ENCODE measurements at places on chromosomes 2 and 18.

- DNase-seq, result no peak
Observed at GRCh38 chr2:1561259-1561658, 148.0 kb downstream of the TPO start.

GRCh38 chr2:97849881-97850528, 136.6 kb downstream of the ZAP70 start:
- no peak for DNase-seq

GRCh38 chr2:238345297-238345968, 25.1 kb downstream of the TRAF3IP1 start:
- DNase-seq, result no peak

DNA sequence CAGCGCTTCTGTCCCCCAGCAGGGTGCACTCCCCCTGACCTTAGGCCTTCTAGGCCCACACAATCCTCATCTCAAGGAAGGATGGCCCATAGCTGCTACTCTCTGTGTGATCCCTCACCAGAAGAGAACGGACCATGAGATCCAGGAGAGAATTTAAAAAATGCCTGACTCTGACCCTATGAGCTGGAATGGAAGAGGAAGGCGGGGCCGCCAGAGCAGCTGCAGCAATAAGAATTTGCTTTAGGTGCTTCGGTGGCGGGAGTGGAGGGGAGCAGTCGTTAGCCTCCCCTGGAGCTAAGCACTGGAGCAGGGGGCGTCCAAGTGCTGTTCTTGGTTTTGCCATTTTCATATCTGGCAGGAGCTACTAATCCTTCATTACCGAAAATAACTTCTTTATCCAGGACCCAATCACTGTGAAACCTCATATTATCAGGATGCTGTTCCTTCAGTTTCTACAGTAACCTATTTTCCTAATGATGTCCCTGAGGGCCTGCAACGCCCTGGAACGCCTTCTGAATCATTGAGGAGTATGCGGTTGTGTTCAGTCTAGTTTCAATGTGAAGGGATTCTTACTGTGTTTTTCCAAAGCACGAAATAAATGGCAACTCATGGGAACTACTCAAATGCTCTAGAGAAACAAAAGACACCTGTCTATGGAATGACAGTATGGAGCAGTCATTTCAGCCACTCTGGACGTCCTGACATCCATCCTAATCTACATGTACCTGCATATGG, 105.1 kb upstream of the SIX2 start:
- no peak for DNase-seq

DNA sequence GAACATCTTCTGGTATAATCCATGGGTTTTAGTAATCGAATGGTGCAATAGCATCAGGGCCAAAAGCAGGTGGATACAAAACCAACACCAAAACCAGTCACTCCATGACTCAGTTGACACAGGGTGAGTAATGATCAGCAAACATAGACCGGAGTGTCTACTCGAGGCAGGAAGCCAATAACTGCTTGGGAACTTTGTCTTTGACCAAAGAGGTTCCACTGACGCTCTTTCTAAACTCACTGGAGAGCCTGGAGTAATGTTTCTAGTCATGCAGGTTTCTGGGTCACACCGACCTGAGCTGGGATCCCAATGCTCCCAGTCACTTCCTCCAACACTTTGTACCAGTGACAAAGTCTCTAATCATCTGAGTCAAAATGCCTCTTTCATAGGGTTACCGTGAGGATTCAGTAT, 30.9 kb downstream of the MREG start:
- DNase-seq, result peak; percentile 83

DNA sequence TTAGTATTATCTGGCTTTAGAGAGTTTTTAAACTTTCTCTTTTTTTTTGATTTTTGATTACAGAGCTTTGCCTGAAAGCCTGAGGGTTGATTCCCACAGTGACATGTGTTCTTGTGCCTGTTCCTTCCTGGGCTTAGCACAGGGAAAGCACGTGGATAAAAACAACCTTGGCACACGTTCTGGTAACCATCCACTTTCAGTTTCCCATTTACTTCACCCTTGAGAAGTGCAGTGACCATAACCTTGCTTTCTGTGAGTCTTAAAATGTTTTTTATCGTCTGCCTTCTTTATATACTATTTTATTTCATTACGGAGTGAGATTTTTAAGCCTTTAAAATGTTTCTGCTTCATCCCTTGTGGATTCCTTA, 11.5 kb downstream of the CD226 start:
- no peak for DNase-seq

DNA sequence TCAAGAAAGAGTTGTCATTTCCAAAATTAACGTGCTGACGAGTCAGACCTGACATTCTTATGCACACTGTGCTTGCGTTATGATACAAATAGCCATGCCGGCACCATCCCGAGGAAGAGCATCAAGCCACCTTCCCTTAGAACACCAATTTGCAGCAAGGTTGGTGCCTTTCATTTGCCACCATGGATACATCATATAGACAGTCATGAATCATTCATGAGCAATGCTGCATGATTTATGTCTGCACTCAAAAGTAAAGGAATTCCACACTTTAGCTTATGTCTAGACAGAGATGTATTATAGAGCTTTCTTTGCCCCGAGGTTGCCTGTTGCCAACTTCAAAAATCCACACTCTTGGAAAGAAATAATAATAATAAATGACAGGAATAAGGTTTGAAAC, 166.9 kb downstream of the VWC2L start:
- no peak for DNase-seq

DNA sequence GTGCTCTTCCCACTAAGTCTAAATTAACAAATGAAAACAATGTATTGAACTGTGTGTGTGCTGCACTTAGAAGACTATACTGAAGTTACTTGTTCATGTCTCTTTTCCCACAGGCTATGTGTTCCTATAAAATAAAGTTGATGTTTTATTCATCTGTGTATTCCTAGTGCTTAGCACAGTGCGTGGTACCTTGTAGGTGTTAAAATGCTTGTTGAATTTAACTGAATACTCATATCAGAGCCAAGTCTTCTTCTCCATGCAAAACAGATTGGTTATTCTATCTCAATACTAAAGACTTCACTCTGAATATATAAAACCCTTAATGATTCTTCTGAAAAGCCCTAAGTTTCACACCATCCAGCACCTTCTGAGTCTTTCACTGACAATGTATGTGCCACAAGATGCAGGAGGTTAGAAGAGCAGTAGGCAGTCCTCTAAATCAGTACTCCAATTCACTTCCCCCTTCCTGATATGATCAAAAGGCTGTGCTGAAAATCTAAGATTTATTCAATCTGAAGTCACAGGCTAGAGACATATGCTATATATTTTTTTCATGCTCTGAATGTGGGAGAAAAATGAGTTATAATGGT, 231.7 kb upstream of the CCDC150 start:
- no peak for DNase-seq

DNA sequence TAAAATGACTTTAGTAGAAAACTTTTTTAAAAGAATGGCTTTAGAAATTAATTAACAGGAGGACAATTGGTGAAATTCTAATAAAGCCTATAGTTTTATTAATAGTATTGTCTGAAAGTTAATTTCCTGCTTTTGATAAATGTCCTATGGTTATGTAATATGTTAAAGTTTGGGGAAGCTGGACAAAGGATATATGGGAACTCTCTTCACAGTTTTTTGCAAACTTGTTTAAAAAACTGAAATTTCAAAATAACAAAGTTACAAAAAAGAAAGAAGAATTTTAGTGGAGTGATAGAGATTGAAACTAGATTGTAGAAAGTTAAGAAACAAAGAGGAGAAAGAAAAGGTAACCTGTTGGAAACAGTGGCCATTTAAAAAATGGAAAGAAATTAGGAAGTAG, 67.3 kb downstream of the SEMA4F start:
- no peak for DNase-seq

GRCh38 chr2:73762571-73762970, 17.3 kb downstream of the DUSP11 start:
- DNase-seq, result no peak

- peak; percentile 36 for DNase-seq
Observed at GRCh38 chr2:113124181-113124961, 3.0 kb upstream of the IL1RN start.

DNA sequence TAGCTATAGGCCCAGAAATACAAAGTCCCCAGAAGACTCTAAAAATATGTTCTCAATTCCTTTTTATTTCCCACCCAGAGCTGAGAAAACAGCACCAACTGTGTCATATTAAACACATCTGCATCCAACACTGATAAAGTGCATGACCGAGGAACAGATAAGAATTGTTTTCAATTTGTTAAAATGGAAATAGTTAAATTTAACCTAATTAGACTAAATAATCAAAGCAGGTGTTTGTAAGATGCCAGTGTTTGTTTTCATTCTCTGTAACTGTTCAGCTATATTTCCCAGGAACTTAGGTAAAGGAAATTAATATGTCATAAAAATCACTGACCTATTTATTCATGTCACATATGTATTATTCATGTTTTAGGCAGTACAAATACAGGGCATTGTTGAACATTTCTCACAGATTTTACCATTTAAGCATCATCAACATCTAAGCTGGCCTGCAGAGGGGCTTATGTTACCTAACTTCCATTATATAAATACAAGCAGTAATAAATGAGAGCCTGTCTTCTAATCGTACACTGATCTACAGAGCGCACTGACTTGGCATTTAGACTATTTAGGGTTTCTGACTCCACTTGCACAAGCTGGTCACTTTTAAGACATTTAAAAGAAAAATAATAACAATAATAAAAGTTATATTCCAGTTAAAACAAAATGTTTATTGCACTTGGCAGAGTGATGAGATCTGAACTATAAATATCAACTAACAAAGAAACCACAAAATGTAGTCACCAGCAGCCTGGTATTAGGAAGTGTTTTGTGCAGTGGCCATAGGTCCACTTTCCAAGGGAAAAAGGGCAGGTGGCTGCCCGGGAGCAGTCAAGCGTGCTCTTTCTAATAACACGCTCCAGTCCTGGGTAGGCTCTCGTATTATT, 86.6 kb upstream of the ZFP36L2 start:
- no peak for DNase-seq

GRCh38 chr18:74459889-74460288, 2.8 kb upstream of the DIPK1C start:
- no peak for DNase-seq

DNA sequence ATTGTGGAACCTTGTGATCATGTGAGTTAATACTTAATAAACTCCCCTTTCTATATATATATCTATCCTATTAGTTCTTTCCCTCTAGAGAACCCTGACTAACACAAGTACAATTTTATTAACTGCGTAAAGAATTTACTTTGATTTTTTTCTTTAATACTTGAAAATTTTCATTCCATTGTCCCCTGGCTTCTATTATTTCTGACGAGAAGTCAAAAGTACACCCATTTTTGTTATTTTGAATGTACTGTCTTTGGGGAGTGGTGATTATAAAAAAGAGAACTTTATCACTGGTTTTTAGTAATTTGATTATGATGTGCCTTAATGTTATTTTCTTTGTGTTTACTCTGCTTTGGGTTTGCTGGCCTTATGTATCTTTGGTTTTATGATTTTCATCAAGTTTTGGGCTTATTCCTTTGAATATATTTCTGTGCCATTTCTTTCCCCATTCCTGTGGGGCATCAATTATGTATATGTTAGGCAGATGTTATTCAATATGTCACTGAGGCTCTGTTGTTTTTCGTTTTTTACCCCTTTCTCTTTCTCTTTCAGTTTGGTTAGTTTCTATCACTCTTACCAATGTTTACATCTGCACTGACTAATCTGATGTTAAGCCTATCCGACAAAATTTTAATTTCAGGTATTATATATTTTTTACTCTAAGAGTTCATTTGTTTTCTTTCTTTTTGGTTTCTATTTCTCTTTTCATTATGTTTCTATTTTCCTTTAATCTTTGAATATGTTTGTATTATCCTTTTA, 271.4 kb downstream of the CAMKMT start:
- no peak for DNase-seq

- no peak for DNase-seq
Observed at GRCh38 chr2:64227603-64228125, 83.4 kb upstream of the PELI1 start.

DNA sequence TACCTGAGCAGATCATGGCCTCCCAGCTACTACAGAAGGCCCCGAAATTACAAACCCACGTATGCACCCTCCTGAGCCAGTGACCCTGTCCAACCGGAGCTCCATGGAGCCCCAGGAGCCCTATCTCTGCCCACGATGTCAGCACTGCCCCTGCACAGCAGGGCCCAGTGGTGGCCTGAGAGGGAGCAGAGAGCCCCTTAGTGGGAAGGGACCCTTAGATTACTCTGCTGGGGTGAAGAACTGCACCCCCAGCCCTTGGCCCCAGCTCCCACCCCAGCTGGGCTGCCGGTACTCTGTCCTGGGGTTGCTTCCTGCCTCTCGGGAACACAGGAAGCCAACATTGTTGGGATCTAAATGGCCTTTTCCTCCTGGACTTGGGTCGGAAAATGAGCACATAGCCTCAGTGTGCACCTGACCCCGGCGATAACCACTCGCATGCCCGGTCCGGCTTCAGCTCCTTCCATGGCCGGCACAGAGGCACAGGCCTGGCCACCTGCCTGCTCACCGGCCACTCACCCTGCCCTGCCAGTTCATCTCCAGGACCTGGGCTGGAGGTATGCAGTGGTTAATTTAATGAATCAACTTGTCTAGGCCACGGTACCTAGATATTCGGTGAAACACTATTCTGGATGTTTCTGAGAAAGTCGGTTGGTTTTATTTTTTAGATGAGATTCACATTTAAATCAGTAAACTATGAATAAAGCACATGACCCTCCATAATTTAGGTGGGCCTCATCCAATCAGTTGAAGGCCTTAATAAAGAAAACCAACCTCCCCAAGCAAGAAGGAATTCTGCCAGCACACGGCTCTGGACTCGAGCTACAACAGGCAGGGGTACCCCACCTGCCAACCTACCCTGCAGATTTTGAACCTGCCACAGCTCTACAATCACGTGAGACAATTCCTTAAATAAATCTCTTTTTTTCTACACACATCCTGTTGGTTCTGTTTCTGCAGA, 19.2 kb downstream of the TNS1 start:
- DNase-seq, result no peak

GRCh38 chr2:53600815-53601214, 166.8 kb upstream of the CHAC2 start:
- no peak for DNase-seq

DNA sequence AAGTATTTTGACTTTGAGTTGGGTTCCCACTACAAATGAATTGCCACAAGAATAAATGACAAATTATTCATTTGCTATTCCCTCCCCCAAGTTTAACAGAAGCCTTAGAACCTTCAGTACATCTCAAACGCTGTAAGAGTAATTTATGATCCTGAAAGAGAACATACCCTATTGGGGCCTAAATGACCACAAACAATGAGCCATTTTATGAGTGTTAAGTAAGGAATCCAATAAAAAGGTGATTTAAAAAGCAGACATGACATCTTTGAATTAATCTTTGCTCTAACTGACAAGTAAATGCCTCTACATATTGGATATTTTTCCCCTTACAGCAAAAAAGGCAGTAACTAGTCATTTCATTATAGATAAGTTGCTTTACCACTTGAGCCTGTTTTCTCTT, 136.9 kb downstream of the NRXN1 start:
- DNase-seq, result no peak

DNA sequence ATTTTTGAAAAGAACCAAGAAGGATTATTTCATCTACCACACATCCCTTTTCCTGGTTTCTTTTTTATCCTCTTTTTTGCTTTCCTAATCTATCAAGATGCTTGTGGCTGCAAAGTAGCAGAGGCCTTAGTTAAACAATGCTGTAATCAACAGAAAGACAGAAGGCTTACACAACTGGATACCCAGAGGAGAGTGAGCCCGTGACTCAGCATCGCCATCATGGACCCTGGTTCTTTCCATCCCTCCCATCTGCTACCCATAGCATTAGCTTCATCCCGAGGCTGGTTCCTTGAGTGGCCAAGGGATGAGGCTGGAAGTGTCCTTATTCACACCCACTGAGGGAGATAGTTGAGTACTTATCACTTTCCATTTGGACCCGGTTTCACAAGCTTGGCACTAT, 7.5 kb upstream of the HAAO start:
- DNase-seq, result no peak

Measured in Calu3 (cell line).